H1 (cell line): ENCODE measurements at places on chromosomes 16 and 17. TPM values are rescaled to one million over a fixed set of nuclear protein-coding genes. Genes with fewer than 3 reads are reported as not detected.
A peak's percentile ranks its signal among the peaks of the same experiment; 100 is the strongest.

The WNT9B gene
- total RNA-seq: not detected in 2 replicates

The MPO gene
- total RNA-seq: 0.74 TPM in 1 of 2 replicates, not detected in the other

The VWA3A gene
- total RNA-seq: not detected in 2 replicates

The CES3 gene
- 1.6 and 1.7 TPM in 2 replicates for total RNA-seq

The ITGAL gene
- not detected in 2 replicates for total RNA-seq

GRCh38 chr16:67954421-67955196, 10.7 kb upstream of the LCAT start:
- no peaks in the 10 kb centered on the region for H3K27me3 ChIP-seq
- H3K36me3 ChIP-seq: peaks cover 30% of the 10 kb centered on the region
- H3K27ac ChIP-seq: no peak overlapping the region
- no peak overlapping the region for H3K4me3 ChIP-seq
- no peak for DNase-seq

DNA sequence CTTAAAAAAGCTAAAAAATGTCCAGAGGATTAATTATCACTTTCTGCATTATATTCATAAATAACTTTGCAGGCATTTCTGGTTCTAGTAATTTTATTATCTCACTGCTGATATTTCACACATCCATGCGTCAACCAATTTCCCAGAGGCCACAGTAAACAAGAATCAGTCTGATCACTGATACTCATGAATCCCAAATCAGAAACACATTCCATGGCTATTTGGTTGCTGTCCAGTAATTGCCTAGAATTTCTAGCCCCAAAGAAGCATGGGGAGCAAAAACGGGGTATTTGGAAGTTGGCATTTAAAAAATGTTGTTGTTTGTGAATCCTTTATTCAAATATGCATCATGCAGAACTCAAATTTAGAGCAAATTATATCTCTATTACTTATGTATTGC, 244.8 kb downstream of the CDH8 start:
- H3K27ac ChIP-seq: no peak overlapping the region
- no peaks in the 10 kb centered on the region for H3K4me1 ChIP-seq
- no peak for DNase-seq
- no peaks in the 10 kb centered on the region for H3K27me3 ChIP-seq
- H3K4me3 ChIP-seq: no peak overlapping the region

GRCh38 chr17:45073414-45074070, 12.4 kb downstream of the NMT1 start:
- no peak overlapping the region for H3K27ac ChIP-seq
- no peak overlapping the region for H3K4me3 ChIP-seq
- no peak for DNase-seq

DNA sequence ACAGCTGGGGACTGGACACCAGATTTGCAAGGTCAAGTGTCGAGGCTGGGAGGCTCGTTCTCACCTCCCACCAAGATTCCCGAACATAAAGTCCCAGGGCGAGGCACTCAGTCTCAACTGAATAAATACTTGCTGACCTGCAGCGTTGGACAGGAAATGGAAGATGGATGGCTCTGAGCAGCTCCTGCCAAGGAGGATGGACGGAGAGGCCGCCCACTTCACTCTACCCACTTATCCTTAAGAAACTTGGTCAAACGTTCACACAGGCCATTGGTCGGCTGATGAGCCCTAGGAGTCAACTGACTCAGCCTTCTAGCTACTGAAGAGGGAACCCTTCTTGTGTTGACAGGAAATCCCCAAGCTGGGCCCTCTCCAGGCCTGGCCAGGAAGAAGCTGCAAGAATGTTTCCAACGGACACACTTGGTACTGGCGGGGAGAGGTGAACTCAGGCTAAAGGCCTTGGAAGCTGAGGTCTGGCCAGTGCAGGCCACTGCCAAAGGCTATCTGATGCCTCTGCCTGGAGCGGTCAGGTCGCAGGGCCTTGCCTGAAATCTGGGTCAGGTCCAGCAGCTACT, 50.0 kb downstream of the VAC14 start:
- no peaks in the 10 kb centered on the region for H3K27me3 ChIP-seq
- H3K27ac ChIP-seq: no peak overlapping the region
- no peak for DNase-seq

GRCh38 chr16:75308011-75308410, 56.6 kb upstream of the BCAR1 start:
- no peak overlapping the region for H3K4me3 ChIP-seq
- no peaks in the 10 kb centered on the region for H3K4me1 ChIP-seq
- H3K36me3 ChIP-seq: peaks cover 16% of the 10 kb centered on the region
- no peaks in the 10 kb centered on the region for H3K27me3 ChIP-seq
- H3K27ac ChIP-seq: no peak overlapping the region

DNA sequence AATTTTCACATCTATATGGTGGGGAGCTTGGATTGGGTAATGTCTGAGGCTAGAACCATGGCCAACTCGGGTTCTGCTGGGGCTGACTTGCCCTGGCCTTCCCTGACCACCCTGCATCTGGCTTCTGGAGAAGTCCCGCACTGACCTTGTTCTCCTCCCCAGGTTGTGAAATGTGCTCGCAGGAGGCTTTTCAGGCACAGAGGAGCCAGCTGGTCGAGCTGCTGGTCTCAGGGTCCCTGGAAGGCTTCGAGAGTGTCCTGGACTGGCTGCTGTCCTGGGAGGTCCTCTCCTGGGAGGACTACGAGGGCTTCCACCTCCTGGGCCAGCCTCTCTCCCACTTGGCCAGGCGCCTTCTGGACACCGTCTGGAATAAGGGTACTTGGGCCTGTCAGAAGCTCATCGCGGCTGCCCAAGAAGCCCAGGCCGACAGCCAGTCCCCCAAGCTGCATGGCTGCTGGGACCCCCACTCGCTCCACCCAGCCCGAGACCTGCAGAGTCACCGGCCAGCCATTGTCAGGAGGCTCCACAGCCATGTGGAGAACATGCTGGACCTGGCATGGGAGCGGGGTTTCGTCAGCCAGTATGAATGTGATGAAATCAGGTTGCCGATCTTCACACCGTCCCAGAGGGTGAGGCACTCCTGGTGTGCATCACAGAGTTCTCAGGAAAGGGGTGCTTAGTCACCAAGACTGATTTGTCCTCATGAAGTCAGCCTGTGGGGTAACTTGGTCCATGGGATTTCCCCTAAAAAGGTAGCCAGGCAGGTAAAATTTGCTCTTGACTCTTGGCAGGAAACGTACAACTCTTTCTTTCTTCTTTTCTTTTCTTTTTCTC, 6.1 kb downstream of the NOD2 start:
- H3K27me3 ChIP-seq: peaks cover 2% of the 10 kb centered on the region; the same call in 1 of the 2 replicates
- H3K27ac ChIP-seq: no peak overlapping the region
- H3K4me3 ChIP-seq: no peak overlapping the region
- H3K4me1 ChIP-seq: no peaks in the 10 kb centered on the region
- no peaks in the 10 kb centered on the region for H3K36me3 ChIP-seq
- DNase-seq: no peak

- H3K36me3 ChIP-seq: no peaks in the 10 kb centered on the region
- H3K27me3 ChIP-seq: no peaks in the 10 kb centered on the region
- no peak for DNase-seq
- H3K4me1 ChIP-seq: peaks cover 4% of the 10 kb centered on the region; the same call in 1 of the 2 replicates
- no peak overlapping the region for H3K27ac ChIP-seq
- no peak overlapping the region for H3K4me3 ChIP-seq
Measured at GRCh38 chr16:88030498-88030897, 79.3 kb downstream of the BANP start.

DNA sequence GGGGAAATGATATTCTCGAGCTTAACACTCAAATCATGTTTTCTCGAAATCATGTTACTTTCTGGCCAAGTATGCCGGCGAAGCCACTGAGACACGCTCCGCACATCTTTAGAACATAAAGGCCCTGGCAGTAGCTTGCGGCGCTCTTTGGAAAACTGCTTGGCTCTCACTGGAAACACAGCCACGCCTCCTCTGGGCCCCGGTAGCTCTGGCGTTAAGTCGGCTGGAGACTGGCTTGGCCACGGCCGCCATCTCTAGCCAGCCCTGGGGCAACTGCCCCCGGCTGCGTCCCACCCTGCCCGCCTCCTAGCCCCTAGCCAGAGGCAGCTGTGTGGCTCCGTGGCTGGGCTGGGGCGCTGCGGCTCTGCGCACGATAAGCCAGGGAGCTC, 9.2 kb upstream of the BAIAP2 start:
- H3K36me3 ChIP-seq: no peaks in the 10 kb centered on the region
- H3K27me3 ChIP-seq: no peaks in the 10 kb centered on the region; the same call in 1 of the 2 replicates
- H3K4me1 ChIP-seq: peaks cover 3% of the 10 kb centered on the region
- no peak overlapping the region for H3K27ac ChIP-seq
- no peak for DNase-seq

GRCh38 chr17:27649929-27650328, 18.9 kb downstream of the LGALS9 start:
- H3K27ac ChIP-seq: no peak overlapping the region
- DNase-seq: no peak
- H3K36me3 ChIP-seq: no peaks in the 10 kb centered on the region
- H3K4me1 ChIP-seq: no peaks in the 10 kb centered on the region

DNA sequence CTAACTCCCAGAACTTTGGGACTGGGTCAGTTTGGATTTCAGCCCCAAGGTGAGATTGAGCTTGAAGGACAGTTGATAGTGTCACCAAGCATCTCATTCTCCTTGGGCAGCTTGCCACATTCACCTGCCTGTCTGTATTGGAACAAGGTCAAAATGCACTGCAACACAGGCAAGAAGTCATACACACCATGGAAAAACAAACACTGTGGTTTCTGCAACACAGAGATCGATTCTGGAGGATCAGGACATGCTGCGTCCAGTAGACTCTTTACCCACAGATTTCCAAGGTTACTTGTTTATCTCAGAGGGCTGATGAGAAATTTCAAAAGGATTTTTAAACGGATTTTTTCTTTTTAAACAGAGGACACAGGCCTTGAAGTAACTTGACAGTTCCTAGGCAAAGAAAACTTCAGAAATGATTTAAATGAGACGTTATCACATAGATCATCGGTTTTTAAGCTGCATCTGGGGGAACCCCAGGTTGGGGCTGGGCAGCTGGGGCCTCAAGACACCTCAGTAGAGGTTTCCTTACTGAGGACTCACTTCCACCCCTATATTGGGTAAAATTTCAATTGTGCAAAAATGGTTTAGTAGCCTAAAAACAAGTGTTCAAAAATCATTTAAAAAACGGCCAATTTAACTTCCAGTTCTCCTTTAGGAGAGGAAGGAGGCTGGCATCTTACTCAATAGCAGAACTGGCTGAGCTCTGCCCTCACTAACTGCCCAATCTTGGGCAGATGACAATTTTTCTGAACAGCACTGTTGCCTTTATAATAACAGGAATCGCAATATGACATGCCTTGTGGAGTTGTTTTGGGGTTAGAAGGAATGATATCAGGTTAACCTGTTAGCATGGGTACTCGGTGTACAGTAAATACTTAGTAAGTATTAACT, 299.3 kb downstream of the XYLT1 start:
- H3K4me1 ChIP-seq: no peaks in the 10 kb centered on the region
- no peaks in the 10 kb centered on the region for H3K27me3 ChIP-seq
- no peaks in the 10 kb centered on the region for H3K36me3 ChIP-seq
- DNase-seq: no peak

DNA sequence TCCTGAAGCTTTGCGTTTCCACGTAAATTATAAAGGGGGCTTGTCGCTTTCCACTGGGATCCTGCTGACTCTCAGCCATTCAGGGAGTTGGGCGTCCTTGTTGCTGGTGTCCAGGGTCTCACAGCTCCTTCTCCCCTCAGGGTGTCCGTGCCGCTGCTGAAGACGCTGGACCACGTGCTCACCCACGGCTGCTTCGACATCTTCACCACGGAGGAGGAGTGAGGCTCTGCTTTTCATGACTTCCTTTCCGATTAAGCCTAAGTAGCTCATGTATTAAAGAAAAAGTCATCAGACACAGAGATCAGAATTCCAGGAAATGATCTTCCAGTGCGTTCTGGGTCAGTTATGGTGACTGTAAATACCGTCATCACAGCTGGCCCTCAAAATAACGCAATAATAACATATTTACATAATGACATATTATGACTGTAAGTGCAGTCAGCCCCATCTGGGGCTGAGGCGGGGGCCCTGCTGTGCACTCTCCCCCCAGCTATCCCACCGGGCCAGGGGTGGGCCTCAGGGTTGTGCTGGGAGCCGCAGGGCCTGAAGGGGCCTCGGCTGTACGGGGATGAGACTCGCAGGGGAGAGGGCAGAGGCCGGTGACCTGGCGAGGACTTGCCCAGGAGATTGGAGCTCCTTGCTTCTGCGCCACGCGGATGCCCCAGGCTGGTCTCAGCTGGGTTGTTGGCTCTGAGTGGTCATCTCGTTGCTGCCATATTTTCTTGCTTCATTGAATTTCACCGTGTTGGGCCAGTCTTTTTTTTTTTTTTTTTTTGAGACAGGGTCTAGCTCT, 92.9 kb upstream of the ZNF750 start:
- no peak overlapping the region for H3K27ac ChIP-seq
- no peaks in the 10 kb centered on the region for H3K27me3 ChIP-seq
- no peaks in the 10 kb centered on the region; the same call in 1 of the 2 replicates for H3K36me3 ChIP-seq
- DNase-seq: no peak
- H3K4me1 ChIP-seq: no peaks in the 10 kb centered on the region

- no peak for DNase-seq
- H3K27ac ChIP-seq: peak overlapping the region; percentile 48; the same call in 1 of the 2 replicates
- H3K27me3 ChIP-seq: no peaks in the 10 kb centered on the region
- no peaks in the 10 kb centered on the region; the same call in 1 of the 2 replicates for H3K4me1 ChIP-seq
- H3K4me3 ChIP-seq: peak overlapping the region; percentile 9; the same call in 1 of the 2 replicates
- H3K36me3 ChIP-seq: no peaks in the 10 kb centered on the region
Measured at GRCh38 chr16:68732741-68733399, 4.2 kb upstream of the CDH1 start.

GRCh38 chr17:40820228-40820838, 2.1 kb downstream of the KRT10 start:
- no peaks in the 10 kb centered on the region for H3K27me3 ChIP-seq
- H3K4me1 ChIP-seq: no peaks in the 10 kb centered on the region; the same call in 1 of the 2 replicates
- DNase-seq: no peak
- no peak overlapping the region for H3K4me3 ChIP-seq

GRCh38 chr16:72024862-72025382, 16.4 kb downstream of the DHODH start:
- H3K36me3 ChIP-seq: peaks cover 7% of the 10 kb centered on the region; the same call in 1 of the 2 replicates
- no peaks in the 10 kb centered on the region for H3K27me3 ChIP-seq
- no peak overlapping the region for H3K27ac ChIP-seq
- no peak overlapping the region for H3K4me3 ChIP-seq
- DNase-seq: no peak

- no peak for DNase-seq
- H3K27ac ChIP-seq: no peak overlapping the region
- H3K4me3 ChIP-seq: no peak overlapping the region
- H3K4me1 ChIP-seq: no peaks in the 10 kb centered on the region
- no peaks in the 10 kb centered on the region for H3K27me3 ChIP-seq
Measured at GRCh38 chr16:84080378-84080777, 36.4 kb downstream of the MBTPS1 start.
